ENCODE measurements at places on chromosomes 12 and 14.

- H3K27ac ChIP-seq, result no peak overlapping the region
- no peak for DNase-seq
- no peaks in the 10 kb centered on the region for H3K4me1 ChIP-seq
- no peaks in the 10 kb centered on the region for H3K27me3 ChIP-seq
Observed at GRCh38 chr14:44405011-44405486, 102.0 kb downstream of the FSCB start.

- no peak overlapping the region for H3K27ac ChIP-seq
- no peak for DNase-seq
- no peaks in the 10 kb centered on the region for H3K27me3 ChIP-seq
- H3K4me1 ChIP-seq, result no peaks in the 10 kb centered on the region
Observed at GRCh38 chr14:91611528-91611927, 101.4 kb upstream of the PPP4R3A start.

GRCh38 chr12:26845984-26846383 is 13.0 kb upstream of the ITPR2 start:
- peak overlapping the region; percentile 16 for H3K27ac ChIP-seq
- H3K4me1 ChIP-seq, result peaks cover 53% of the 10 kb centered on the region
- H3K27me3 ChIP-seq, result no peaks in the 10 kb centered on the region
- DNase-seq, result peak; percentile 55
- no peaks in the 10 kb centered on the region for H3K36me3 ChIP-seq

GRCh38 chr12:124488520-124488919 is 78.9 kb downstream of the NCOR2 start:
- no peak for DNase-seq
- no peak overlapping the region for H3K4me3 ChIP-seq
- H3K27me3 ChIP-seq, result no peaks in the 10 kb centered on the region
- H3K27ac ChIP-seq, result no peak overlapping the region
- peaks cover 70% of the 10 kb centered on the region for H3K36me3 ChIP-seq

DNA sequence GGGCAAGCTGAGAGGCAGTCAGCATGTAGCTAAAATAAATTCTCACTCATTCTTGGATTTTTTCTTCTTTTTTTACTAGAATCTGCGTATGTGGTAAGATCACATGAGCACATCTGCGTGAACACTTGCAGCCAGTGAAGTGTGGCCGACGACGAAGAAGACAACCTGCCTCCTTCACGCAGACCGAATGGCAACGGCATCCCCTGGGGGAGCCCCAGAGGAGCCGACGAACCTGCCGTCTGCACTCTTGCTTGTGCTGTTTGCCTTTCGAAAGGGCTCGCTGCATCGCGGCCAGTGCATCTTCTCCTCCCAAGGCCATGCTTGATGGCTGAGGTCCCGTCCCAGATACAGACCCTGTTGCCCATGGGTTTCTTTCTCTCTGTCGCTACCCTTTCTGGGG is 113.8 kb downstream of the KCNK10 start:
- no peak for DNase-seq
- peaks cover 3% of the 10 kb centered on the region for H3K27me3 ChIP-seq
- no peaks in the 10 kb centered on the region for H3K4me1 ChIP-seq
- H3K4me3 ChIP-seq, result no peak overlapping the region

- H3K4me1 ChIP-seq, result no peaks in the 10 kb centered on the region
- H3K27ac ChIP-seq, result no peak overlapping the region
- H3K36me3 ChIP-seq, result no peaks in the 10 kb centered on the region
- DNase-seq, result no peak
Observed at GRCh38 chr12:125683748-125684381, 618.6 kb downstream of the AACS start.

DNA sequence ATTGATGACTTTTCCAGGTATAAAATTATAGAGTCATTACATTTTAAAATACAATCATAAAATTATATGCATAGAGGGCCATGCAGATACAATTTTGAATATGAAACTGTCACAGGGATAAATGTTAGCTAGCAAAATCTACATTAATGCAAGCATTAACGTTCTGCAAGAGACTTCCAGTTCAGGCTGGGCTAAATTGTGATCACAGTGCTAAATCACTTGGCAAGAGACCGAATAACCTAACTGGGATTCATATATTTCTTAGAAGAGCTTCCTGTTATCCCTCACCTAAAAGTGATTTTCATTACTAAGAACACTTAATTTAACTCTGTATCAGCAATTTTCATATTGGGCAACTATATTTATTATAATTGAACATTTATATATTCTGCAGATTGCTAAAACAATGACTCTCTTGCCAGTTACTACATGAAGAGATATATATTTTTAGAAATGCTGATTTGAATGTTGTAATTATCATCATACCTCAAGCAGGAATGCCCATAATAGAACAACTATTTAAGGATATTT is 83.2 kb downstream of the MGAT4C start:
- H3K27me3 ChIP-seq, result no peaks in the 10 kb centered on the region
- H3K4me3 ChIP-seq, result no peak overlapping the region
- H3K4me1 ChIP-seq, result no peaks in the 10 kb centered on the region
- no peaks in the 10 kb centered on the region for H3K36me3 ChIP-seq
- DNase-seq, result no peak

- no peak overlapping the region for H3K27ac ChIP-seq
- DNase-seq, result no peak
- no peaks in the 10 kb centered on the region for H3K27me3 ChIP-seq
- H3K36me3 ChIP-seq, result no peaks in the 10 kb centered on the region
Observed at GRCh38 chr12:93780101-93780641, 103.0 kb downstream of the CRADD start.

- no peaks in the 10 kb centered on the region for H3K27me3 ChIP-seq
- no peak overlapping the region for H3K4me3 ChIP-seq
- no peaks in the 10 kb centered on the region for H3K4me1 ChIP-seq
- H3K36me3 ChIP-seq, result peaks cover 13% of the 10 kb centered on the region
- no peak overlapping the region for H3K27ac ChIP-seq
- no peak for DNase-seq
Observed at GRCh38 chr12:32298917-32299316, 100.4 kb upstream of the FGD4 start.

GRCh38 chr12:70330158-70330557 is 35.9 kb upstream of the KCNMB4 start:
- H3K36me3 ChIP-seq, result peaks cover 28% of the 10 kb centered on the region
- no peak overlapping the region for H3K4me3 ChIP-seq
- no peak overlapping the region for H3K27ac ChIP-seq
- DNase-seq, result no peak
- no peaks in the 10 kb centered on the region for H3K4me1 ChIP-seq

- peaks cover 20% of the 10 kb centered on the region for H3K4me1 ChIP-seq
- no peaks in the 10 kb centered on the region for H3K36me3 ChIP-seq
- H3K4me3 ChIP-seq, result peak overlapping the region; percentile 27
- DNase-seq, result peak; percentile 33
- no peak overlapping the region for H3K27ac ChIP-seq
- H3K27me3 ChIP-seq, result peaks cover 62% of the 10 kb centered on the region
Observed at GRCh38 chr14:70642303-70643235, 853 bp downstream of the TTC9 start.

DNA sequence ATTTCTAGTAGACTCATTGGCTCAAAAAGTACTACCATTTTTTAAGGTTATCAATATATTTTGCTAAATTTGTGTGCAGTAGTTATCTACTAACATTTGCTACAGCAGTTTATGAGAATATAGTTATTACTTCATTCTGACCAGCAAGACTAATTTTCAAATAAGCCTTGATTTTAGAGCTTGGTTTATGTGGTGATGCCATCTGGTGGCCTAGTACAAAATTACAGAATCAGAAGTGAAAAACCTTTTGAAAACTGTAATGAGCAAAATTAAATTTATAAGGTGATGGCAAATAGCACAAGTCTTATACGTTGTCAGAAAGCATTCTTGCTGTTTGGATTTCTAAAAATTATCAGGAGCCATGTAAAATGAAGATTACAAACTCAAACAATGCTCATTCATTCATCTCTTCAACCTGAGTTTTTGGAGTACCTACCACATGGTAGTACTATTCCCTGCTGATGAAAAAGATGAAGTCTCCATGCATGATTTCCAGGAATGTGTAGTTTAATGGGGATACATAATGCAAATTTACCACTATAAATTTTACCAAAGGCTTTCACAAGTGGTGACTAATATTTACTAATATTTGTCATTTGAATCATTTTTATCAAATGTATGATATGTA is 51.0 kb downstream of the MAGOHB start:
- peak; percentile 29 for DNase-seq
- peaks cover 31% of the 10 kb centered on the region for H3K4me1 ChIP-seq
- H3K4me3 ChIP-seq, result no peak overlapping the region
- H3K36me3 ChIP-seq, result no peaks in the 10 kb centered on the region

GRCh38 chr14:104224506-104225277 is 86.3 kb downstream of the KIF26A start:
- no peaks in the 10 kb centered on the region for H3K36me3 ChIP-seq
- no peak overlapping the region for H3K27ac ChIP-seq
- H3K4me3 ChIP-seq, result no peak overlapping the region
- no peaks in the 10 kb centered on the region for H3K27me3 ChIP-seq
- DNase-seq, result peak; percentile 10
- H3K4me1 ChIP-seq, result no peaks in the 10 kb centered on the region

- DNase-seq, result peak; percentile 21
- no peaks in the 10 kb centered on the region for H3K27me3 ChIP-seq
- peak overlapping the region; percentile 76 for H3K4me3 ChIP-seq
- peaks cover 31% of the 10 kb centered on the region for H3K4me1 ChIP-seq
Observed at GRCh38 chr12:7190268-7191055, 976 bp downstream of the PEX5 start.

GRCh38 chr14:95835121-95835730 is 41.4 kb upstream of the TUNAR start:
- no peak overlapping the region for H3K27ac ChIP-seq
- H3K36me3 ChIP-seq, result no peaks in the 10 kb centered on the region
- no peak for DNase-seq
- H3K27me3 ChIP-seq, result no peaks in the 10 kb centered on the region

- no peak overlapping the region for H3K27ac ChIP-seq
- no peaks in the 10 kb centered on the region for H3K36me3 ChIP-seq
- no peak overlapping the region for H3K4me3 ChIP-seq
- DNase-seq, result peak; percentile 47
- no peaks in the 10 kb centered on the region for H3K4me1 ChIP-seq
Observed at GRCh38 chr12:52582971-52583456, 9.4 kb upstream of the KRT74 start.

DNA sequence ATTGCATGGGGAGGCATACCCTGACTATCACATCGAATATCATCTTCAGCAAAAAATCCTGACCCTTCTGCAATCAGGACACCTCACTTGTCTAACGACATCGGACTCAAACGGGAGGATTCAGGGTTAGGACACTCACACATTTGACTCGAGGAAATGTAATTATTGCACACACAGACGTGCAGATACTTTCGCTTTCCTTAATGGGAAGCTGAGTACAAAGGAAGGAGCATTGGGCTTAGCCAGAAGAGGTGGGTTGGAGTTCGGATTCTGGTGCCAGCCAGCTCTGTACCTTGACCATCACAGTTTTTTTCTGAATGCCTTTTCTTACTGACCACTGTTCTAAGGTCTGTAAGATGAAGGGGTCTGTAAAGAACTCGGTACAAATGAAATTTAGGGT is 260.4 kb downstream of the GALC start:
- H3K4me3 ChIP-seq, result no peak overlapping the region
- no peaks in the 10 kb centered on the region for H3K36me3 ChIP-seq
- H3K4me1 ChIP-seq, result no peaks in the 10 kb centered on the region
- no peaks in the 10 kb centered on the region for H3K27me3 ChIP-seq

DNA sequence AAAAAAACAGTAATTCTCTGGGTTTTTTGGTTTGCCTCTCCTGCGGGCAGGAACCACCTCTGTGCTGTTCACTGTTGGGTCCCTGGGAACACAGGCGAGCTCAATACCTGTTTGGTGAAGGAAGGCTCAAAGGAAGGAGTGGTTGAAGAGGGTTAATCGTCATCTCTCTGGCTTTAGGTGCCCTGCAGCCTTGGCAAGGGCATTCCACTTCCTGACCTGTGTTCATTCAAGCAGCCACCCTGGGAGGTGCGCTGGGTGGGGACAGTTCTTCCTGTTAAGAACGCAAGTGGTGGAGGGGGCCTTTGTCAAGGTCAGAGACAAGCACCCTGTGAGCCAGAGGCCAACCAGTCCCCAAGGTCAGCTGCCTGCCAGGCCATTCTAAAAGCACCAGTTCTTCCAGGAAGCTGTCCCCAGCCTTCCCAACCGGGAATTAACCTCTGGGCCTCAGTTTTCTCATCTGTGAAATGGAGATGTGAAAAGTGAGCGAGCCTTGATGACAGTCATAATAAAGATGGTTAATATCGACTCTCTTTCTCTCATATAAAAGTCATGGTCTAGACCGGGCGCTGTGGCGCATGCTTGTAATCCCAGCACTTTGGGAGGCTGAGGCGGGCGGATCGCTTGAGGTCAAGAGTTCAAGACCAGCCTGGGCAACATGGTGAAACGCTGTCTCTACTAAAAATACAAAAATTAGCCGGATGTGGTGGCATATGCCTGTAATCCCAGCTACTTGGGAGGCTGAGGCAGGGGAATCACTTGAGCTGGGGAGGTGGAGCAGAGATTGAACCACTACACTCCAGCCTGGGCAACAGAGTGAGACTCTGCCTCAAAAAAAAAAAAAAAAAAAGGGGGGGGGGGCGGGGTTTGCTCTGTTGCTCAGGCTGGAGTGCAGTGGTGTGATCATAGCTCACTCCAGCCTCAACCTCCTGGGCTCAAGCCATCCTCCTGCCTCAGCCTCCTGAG is 6.1 kb downstream of the RHOF start:
- H3K27ac ChIP-seq, result no peak overlapping the region
- H3K4me1 ChIP-seq, result peaks cover 37% of the 10 kb centered on the region
- H3K27me3 ChIP-seq, result no peaks in the 10 kb centered on the region

- H3K4me1 ChIP-seq, result no peaks in the 10 kb centered on the region
- no peaks in the 10 kb centered on the region for H3K27me3 ChIP-seq
- no peak overlapping the region for H3K27ac ChIP-seq
Observed at GRCh38 chr12:116295327-116296263, 18.1 kb upstream of the MED13L start.
